Naive thymus-derived CD4-positive, alpha-beta T cell (primary cell): ENCODE measurements at places on chromosomes 11 and 22. TPM values are rescaled to one million over a fixed set of nuclear protein-coding genes. Genes with fewer than 3 reads are reported as not detected.

The KCNK7 gene
- total RNA-seq = 4.8 TPM

The CRYAB gene
- not detected for total RNA-seq

The FEN1 gene
- 14.7 TPM for total RNA-seq

The SLC15A3 gene
- 22.2 TPM for total RNA-seq

GRCh38 chr11:109644152-109644551 lies 222.2 kb downstream of the C11orf87 start:
- no peak for DNase-seq

DNA sequence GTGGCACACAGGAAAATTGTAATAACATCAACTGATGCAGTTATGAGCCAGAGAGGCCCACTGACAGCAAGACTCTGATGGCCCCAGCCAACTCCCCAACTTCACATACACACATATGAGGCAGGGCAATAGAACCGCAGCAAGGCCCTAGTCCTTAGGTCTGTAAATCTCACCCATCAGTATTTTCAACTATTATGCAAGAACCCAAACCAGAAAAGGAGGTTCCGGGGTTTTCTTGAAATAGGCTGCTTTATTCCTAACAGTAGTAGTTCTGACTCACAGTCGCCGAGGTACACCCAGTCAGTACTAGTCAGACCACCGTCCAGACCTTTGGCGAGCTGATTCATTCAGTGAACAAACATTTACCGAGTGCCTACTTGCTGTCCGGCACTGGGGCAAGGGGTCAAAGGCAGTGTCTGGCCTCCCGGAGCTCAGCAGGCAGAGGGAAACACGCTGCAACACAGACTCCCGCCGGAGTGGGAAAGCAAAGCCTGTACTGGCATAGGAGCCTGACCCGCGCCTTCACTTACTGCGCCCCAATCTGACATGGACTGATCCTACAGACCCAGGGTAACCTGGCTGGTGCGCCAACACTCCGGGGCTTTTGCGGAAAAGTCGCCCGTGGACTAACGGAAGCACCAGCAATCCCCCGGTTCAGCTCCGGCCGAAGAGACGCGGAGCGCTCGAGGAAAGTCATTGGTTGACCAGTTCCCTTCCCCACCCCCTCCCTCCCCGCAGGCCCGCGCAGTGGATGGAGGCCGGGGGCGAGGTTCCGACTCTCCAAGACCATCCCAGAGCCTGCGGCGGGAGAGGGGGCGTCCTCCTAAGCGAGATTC lies 1.3 kb downstream of the PLEKHA7 start:
- DNase-seq = no peak

DNA sequence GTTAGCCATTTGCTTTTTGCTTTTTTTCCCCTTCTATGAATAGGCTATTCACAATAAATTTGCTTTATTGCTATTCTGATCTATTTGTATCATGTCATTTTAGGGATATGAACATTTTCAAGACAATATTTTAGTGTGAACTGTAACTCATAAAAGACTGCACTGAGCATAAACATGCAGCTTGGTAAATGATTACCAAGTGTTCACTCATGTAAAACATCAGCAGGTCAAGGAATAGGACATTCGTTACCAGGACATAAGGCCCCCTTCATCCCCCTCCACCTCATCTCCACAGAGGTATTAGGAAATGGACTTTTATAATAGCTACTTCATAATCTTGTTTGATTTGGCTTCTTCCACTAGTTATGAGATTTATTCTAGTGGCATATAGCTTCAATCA lies 12.4 kb downstream of the NLRP14 start:
- no peak for DNase-seq

- no peak for DNase-seq
Observed at GRCh38 chr11:128171506-128171905, 415.9 kb downstream of the ETS1 start.

DNA sequence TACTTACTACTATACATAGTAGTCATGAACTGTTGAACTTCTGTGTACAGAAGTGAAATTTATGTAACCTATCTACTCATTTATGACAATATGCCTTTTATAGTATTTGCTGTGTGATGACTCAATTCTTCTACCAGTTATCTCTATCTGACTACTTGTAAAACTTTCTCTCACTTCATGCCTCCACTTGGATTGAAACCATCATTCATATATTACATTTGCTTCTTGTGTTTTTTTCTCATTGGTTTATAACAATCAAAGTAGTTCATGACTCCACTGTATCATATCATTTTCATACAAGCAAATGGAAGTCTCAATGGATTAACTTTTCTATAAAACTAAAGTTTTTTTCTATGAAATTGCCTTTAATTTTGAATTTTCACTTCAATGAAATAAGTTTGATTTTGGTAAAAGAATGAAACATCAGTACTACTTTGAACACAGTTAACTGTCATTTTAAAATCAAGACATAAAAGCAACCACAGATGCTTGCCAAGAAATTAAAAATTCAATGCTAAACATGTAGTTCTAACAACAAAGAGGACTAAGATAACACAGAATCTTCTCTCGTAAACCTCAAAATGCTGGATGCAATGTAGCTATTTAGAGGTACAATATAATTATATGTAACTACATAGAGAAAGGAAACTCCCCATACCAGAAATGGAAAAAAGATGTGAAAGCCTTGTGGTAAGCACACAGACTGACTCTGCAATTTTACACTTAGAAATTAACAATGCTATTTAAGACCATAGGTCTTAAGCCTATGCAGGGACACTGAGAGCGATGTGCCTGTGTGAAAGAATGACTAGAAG lies 27.6 kb upstream of the EXPH5 start:
- no peak for DNase-seq
